ENCODE measurements at places on chromosomes 1 and 21. TPM values are rescaled to one million over a fixed set of nuclear protein-coding genes. Genes with fewer than 3 reads are reported as not detected.

DNA sequence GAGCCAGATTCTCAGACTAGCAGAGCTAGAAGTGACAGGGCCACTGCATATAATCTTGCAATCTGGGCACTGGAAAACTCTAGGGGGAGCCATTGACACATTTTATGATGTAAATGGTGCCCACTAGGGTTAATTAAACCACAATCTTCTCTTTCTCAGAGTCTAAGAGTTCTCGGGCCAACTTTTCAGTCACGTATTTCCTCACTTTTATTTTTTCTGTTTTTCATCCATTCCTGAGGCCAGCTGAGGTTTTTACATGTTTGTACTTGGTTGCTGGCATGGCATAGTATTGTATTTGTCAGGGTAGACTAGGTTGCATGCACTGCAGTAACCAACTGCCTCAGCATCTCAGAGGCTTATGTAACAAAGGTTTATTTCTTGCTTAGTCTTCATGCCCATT is 138.2 kb downstream of the ZNF326 start:
- peak; percentile 11 for DNase-seq
- no peaks in the 10 kb centered on the region for H3K4me1 ChIP-seq
- no peak overlapping the region for H3K4me3 ChIP-seq
- peaks cover 2% of the 10 kb centered on the region for H3K36me3 ChIP-seq
- H3K27me3 ChIP-seq, result peaks cover 38% of the 10 kb centered on the region

TIAM1 gene
- total RNA-seq, result 36.8 TPM

OR2G3 gene
- total RNA-seq, result not detected

GRCh38 chr1:238438311-238439270 is 547.9 kb upstream of the ZP4 start:
- H3K36me3 ChIP-seq, result no peaks in the 10 kb centered on the region
- no peak overlapping the region for H3K4me3 ChIP-seq
- H3K4me1 ChIP-seq, result peaks cover 11% of the 10 kb centered on the region
- H3K27ac ChIP-seq, result no peak overlapping the region
- no peaks in the 10 kb centered on the region for H3K27me3 ChIP-seq

PTPRU gene
- total RNA-seq, result 74.0 TPM

- peaks cover 100% of the 10 kb centered on the region for H3K27me3 ChIP-seq
These were observed 60.5 kb downstream of the RHBG start for GRCh38 chr1:156429313-156430060.

DNA sequence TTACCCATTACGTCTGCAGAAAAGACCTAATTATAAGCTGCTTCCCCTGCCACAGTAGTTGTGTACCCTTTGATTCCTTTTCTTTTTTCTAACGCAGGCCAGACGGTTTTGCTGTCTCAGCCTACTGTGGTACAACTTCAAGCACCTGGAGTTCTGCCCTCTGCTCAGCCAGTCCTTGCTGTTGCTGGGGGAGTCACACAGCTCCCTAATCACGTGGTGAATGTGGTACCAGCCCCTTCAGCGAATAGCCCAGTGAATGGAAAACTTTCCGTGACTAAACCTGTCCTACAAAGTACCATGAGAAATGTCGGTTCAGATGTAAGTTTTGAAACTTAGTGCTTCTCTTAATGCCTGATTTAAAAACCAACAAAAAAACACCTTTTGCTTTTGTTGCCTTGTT is 35.8 kb downstream of the ATF6 start:
- no peak overlapping the region for H3K4me3 ChIP-seq
- H3K27ac ChIP-seq, result no peak overlapping the region
- no peak for DNase-seq
- H3K27me3 ChIP-seq, result no peaks in the 10 kb centered on the region

- H3K27ac ChIP-seq, result no peak overlapping the region
- DNase-seq, result no peak
These were observed 96.0 kb downstream of the PGBD5 start for GRCh38 chr1:230330157-230330556.

- no peaks in the 10 kb centered on the region for H3K36me3 ChIP-seq
- H3K4me3 ChIP-seq, result peak overlapping the region; percentile 89
- H3K4me1 ChIP-seq, result peaks cover 14% of the 10 kb centered on the region
- DNase-seq, result no peak
- peak overlapping the region; percentile 96 for H3K27ac ChIP-seq
These were observed 503 bp upstream of the PIGM start for GRCh38 chr1:160032165-160032820.
